ENCODE measurements at places on chromosomes 16 and 17.

DNA sequence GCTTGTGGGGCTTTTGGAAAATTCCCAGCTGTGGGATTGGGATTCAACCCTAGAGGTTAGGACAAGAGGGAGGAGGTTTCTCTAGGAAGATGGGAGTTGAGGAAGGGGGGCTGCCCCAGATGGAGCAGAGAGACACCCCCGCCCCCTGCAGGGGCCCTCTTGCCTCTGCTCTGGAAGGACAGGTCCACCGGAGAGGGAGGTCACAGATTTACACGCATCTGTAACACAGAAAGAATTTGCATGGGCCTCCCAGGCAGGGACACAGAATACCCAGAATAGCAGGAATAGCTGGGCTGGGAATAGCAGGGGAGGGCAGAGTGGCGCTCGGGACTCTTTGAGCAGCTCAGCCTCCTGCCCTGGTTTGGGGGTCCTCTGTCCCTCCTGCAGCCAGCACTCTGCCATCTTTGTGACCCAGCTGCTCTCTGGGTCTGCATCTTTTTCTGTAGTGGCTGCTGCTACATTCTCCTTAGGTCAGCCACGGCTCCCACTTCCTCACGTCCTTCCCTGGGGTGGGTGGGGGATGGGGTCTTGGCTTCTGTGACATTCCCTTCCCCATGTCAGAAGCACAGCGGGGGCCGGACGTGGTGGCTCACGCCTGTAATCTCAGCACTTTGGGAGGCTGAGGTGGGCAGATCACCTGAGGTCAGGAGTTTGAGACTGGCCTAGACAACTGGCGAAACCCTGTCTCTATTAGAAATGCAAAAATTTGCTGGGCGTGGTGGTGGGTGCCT lies 33.9 kb upstream of the PLLP start:
- DNase-seq = no peak

- no peak for DNase-seq
Measured at GRCh38 chr16:27405546-27406451, 3.8 kb downstream of the IL21R start.

DNA sequence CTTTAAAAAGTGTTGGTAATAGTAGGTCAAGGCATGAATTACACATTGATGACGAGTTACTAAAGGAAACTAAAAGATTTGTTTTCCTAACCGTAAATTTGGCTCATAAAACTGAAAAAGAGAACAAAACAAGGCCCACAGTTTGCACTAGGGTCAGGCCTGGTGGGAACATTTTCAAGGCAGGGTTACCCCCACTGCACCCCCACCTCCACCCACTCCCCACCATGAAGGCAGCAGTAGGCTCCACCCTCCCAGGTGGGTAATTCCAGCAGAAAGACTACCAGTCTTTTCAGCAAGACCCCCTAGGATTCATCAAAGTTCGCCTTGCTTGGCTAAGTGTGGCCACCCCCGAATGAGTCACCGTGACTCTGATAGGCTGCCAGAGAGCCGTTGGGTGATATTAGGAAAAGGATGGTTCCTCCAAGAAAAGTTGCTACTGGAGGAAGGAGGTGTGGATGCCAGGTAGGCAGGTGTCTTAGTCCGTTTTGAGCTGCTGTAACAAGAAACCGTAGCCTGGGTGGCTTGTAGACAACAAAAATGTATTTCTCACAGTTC lies 8.6 kb downstream of the DNAAF1 start:
- no peak for DNase-seq

DNA sequence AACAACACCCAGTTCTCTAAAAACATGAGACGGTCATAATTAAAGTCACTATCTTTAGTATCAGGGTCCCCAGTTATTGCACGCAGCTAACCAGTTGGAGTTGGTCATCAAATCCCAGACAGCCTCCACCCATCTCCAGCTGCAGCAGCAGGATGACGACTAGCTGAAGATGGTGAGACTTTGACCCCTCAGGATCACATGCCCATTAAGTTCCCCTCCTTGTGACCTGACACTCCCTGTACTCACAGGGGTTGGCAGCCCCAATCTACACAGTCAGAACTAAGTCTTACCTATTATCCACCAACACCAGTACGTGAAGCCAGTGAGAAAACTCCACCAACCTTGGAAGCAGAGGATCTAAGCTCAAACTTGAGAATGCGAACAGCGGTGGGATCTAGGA lies 37.7 kb upstream of the IRX5 start:
- DNase-seq = no peak

- DNase-seq = no peak
Measured at GRCh38 chr16:64132190-64132589, 989.7 kb downstream of the CDH11 start.

DNA sequence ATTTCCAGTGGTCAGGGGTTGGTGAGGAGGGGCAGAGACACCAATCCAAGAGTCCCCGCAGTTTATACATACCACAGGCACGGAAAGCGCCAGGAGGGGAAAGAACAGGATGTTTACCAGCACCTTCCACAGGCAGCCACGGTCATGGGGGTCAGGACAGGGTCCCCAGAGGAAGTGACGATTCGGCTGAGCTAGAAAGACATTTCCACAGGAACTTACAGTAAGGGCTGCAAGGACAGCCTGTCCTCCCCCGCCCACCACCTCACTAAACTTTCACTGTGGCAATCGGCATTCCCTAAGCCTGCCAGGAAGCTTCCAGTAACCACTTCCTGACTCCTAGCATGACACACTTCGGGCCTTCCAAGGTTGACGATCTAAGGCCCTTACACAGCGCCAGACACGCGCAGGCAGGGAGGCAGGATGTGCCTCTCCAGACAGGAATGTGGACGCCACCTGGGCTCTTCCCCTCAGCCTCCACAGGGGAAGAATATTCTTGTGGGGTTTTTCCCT lies 1.2 kb upstream of the MT2A start:
- peak; percentile 24 for DNase-seq

All from naive thymus-derived CD8-positive, alpha-beta T cell (primary cell).